Effector CD4-positive, alpha-beta T cell (primary cell): ENCODE measurements at places on chromosomes 5 and 9.

- no peak for DNase-seq
Observed at GRCh38 chr5:136276946-136277345, 84.0 kb upstream of the SMIM32 start.

GRCh38 chr5:6343951-6344592 lies 34.3 kb downstream of the MED10 start:
- no peak for DNase-seq

DNA sequence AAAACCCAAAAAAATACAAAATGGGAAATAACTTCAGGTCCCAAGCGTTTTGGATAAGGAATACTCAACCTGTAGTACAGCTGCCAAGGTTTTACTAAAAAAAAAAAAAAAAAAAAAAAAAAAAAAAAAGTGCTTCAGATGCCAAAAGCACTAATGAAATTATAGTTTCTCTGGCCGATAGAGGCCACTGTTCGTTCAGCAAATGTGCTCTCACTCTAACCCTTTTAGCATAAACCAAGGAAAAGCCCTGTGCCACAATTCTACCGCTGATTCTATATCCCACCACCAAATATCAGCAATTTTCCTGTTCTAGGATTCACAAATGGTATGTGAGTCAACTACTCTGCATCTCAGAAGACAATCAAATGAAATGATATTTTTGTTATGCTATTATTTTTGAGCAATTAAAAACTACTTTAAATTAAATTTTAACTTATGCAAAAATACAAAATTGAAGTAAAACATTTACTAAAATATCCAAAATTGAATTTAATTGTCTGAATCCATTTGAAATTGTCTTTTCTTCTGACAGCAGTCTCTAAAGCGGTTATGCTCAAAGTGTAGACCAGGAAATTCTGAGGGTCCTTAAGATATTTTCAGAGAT lies 79.8 kb downstream of the RICTOR start:
- DNase-seq: peak; percentile 12

- DNase-seq: no peak
Observed at GRCh38 chr5:40306869-40307487, 372.7 kb upstream of the PTGER4 start.

DNA sequence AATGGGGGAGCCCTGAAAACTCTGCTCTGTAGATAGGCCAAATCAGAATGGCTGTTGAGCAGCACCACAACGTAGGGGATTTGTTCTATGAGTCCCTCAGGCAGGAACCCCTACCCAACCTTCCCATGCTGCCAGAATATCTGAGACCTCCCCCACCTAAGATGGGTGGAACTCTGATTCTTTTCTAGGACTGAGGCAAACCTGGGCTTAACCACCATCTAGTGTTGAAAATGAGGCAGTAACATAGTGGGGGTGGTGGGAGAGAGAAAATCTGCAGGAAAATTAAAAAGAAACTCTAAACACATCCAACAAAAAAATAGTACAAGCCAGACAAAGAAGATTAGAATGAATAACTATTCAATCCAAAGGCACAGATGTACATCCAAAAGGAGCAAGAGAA lies 228.4 kb downstream of the ATPSCKMT start:
- no peak for DNase-seq

- no peak for DNase-seq
Observed at GRCh38 chr5:38381361-38381760, 123.0 kb downstream of the EGFLAM start.

GRCh38 chr5:78738104-78738503 lies 89.5 kb upstream of the LHFPL2 start:
- DNase-seq: no peak

GRCh38 chr9:94951324-94952135 lies 225.0 kb downstream of the AOPEP start:
- DNase-seq: no peak

- no peak for DNase-seq
Observed at GRCh38 chr9:128611600-128612394, 44.9 kb downstream of the DYNC2I2 start.

- peak; percentile 59 for DNase-seq
Observed at GRCh38 chr5:54229041-54229780, 81.2 kb downstream of the ARL15 start.

- DNase-seq: no peak
Observed at GRCh38 chr5:83095957-83096539, 18.7 kb downstream of the XRCC4 start.

DNA sequence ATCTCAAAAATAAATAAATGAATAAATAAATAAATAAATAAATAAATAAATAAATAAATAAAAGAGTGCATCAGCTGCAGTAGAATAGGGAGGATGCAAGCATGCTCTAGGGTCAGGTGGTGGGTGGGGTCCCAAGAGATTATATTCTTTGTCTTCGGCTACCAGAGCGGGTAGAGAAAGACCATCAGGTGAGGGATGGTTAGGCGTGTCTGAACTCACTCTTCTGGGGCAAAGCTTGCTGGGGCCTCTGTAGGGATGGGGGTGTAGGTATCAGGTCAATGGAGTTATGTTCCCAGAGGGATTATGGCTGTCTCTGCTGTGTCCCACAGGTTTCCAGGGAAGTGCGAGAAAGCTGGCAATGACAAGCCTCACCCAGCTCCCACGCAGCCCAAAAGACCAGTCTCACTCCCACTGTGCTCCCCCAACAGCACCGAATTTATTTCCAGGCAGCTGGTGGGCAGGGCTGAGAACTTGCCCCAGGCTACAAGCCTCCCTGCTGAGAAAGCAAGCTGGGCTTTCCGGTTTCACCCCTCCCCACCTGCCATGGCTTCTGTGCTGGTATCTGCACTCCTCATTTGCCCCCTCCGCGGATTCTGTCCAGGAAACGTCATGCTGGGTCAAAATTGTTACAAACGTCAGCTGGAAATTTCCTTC lies 180.8 kb downstream of the LURAP1L start:
- DNase-seq: no peak

DNA sequence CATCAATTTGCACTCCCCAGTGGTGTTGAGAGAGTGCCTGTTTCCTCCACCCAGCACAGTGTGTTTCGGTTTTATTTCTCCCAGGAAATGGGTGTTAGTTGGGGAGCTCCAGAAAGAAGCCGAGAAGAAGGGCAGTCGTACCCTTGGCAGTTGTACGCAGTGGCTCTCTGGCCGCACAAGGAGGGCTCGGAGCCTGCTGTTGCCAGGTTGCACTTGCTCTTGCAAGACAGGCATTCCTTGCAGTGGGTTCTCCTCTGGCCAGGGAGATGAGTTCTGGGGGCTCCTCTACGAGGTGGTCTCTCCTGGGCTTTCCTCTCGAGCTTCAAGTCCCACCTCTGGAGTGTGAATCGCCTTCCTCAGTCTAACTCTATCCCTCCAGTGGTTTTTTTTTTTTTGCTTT lies 29.1 kb downstream of the QRFP start:
- no peak for DNase-seq

DNA sequence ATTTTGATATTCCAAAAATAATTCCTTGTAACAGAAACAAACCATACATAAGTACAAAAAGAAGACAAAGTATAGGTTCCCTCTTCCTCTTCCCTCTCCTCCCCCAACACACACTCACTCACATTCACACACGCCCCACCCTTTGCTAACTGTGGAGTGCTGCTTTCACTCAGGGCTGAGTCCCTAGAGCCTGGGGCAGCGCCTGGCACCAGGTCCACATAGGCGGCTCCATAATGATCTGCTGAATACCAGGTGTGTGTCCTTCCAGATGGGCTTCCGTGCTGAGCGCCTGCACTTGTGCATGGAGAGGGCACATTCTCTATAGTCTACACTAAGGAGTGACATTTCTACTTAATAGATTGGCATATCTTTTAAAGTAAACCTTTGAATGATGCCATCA lies 3.7 kb downstream of the SEMA4D start:
- no peak for DNase-seq

DNA sequence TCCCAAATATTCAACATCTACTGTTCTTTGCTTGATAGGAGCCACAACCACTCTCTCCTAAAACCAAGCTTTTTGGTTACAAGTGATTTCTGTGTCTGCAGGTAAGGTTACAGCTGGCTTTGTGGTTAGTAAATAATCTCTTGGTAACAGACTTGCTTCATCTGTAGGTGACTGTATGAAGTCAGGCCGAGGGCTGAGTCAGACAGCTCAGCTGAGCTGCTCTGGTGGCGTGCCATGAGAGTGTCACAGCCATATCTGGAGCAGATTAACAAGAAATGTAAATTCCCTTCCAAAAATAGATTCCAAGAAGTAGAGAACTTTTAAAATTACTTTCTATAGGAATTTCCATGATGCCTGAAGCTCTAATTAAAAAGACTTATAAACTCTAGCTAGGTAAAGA lies 23.7 kb upstream of the TAS2R1 start:
- DNase-seq: no peak

DNA sequence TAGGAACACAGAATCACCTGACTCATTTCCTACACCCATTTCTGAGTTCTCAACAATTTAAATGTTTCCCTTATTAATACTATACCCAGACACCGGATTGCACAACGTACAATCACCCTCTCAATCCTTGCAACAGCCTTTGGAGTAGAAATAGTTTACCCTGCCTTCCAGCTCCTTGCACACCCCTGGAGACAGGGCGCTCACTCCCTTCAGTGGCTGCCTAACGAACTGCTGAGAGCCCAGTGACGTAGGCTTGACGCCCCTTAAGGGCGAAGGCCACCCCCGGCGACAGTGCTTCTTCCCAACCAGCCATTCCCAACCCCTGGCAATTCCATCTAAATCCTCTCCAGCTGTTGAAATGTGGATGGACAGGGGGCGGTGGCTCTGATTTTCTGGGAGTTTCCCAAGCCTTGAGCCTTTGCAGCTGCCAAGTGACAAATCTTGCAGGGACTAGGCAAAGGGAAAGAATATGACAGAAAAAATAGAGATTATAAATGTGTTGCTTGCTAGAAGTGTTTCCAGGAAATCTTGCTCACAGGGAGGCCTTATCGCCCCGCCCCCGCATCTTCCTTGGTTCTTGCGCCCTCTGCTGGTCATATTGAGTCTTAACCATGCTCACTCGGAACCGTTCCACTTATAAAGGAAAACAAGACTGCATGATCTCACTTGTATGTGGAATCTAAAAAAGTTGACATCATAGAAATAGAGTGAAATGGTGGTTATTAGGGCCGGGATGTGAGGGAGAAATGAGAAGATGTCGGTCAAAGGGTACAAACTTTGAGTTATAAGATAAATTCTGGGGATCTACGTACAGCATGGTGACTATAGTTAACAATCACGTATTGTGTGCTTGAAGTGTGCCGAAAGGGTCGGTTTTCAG lies 7.6 kb upstream of the BARX1 start:
- DNase-seq: peak; percentile 72

- DNase-seq: no peak
Observed at GRCh38 chr5:33742181-33742580, 149.6 kb downstream of the ADAMTS12 start.
